ENCODE measurements at places on chromosomes 3 and 15.

DNA sequence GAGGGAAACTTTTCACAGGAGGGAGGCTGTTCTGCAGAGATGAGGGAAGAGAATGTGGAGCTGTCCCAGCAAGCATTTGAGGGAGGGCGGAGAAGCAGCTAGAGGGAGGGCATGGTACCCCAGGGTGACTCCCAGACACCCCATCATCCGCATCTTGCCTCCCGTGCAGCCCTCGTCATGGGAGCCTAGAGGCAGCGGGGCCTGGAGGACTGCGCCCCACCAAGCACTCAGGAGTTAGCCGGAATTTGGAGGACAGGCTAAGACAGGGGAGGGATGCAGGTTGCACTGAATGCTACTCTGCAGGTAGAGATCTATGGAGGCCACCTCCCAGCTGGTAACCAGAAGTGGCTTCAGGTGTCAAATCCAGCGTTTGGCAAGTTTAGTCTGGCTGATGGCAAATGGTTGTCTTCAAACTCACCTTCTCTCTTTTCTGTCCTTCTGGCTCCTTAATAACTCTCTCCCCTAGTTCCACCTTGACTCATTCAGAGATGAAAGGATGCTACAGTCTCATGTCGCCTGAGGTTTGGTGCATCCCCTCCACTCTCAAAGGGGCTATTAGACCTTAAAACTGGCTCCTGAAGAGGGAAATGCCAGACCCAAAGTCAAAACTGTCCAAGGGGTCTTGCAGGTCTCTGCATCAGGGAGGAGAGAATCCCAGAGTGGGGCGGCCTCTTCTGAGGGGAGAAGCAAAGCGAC is 155.9 kb upstream of the TLE3 start:
- H3K36me3 ChIP-seq, result no peaks in the 10 kb centered on the region
- H3K27me3 ChIP-seq, result no peaks in the 10 kb centered on the region
- peaks cover 11% of the 10 kb centered on the region for H3K4me1 ChIP-seq
- no peak for DNase-seq
- no peak overlapping the region for H3K27ac ChIP-seq
- H3K4me3 ChIP-seq, result no peak overlapping the region

DNA sequence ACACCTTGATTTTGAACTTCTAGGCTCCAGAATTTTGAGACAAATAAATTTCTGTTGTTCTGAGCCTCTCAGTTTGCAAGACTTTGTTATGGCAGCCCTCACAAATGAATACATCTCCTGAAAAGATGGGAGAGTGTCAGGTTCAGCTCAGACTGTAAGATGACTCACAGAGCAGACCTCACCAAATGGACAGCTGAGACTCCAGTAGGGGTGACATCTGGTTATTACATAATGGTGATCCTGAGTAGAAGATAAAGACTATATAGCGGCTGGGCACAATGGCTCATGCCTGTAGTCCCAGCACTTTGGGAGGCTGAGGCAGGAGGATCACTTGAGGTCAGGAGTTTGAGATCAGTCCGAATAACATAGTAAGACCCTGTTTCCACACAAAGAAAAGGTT is 26.2 kb upstream of the MTMR14 start:
- H3K4me3 ChIP-seq, result no peak overlapping the region
- no peaks in the 10 kb centered on the region for H3K27me3 ChIP-seq
- no peak for DNase-seq
- H3K4me1 ChIP-seq, result no peaks in the 10 kb centered on the region

DNA sequence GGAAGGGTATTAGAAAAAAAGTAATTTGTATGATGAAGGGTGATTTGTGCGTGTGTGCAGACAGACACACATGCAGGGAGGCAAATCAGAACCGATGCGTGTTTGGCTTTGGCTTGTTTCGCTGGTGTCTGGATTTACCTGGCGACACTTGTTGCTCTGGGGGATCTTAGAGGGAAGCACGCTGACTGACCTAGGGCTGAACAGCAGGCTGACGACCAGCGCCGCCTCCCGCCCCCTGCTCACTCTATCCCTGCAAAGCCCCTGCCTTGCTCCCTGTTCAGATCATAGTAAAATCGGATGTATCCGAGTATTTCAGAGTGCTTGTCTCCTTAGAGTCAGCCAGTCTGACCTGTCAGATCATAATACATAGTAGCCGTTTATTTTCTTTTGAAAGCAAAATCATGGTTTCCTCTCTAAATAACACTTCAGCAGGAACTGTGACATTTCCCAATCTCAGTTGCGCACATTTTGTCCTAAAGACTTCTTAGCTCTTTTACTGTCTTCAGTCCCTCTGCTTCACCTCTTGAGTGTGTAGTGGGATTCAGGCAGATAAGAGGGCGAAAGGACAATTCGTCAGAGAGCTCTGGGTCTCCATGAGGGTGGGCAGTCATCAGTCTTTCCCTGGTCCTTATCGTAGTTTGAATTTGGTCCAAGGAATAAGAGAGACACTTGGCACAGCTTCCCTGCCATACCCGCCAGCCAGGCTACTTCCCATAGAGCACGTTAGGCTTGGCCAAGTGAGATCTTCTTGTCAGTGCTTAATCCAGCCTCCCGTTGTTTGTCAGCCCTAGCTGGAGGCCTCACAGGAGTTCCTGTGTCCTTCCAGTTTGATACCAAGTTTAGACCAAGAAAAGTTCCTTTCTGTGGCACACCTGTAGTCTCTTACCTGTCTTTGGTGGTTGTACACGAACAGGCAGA is 97.4 kb downstream of the PGPEP1L start:
- H3K4me3 ChIP-seq, result no peak overlapping the region
- H3K27ac ChIP-seq, result no peak overlapping the region
- DNase-seq, result no peak
- peaks cover 4% of the 10 kb centered on the region for H3K36me3 ChIP-seq
- H3K27me3 ChIP-seq, result no peaks in the 10 kb centered on the region

DNA sequence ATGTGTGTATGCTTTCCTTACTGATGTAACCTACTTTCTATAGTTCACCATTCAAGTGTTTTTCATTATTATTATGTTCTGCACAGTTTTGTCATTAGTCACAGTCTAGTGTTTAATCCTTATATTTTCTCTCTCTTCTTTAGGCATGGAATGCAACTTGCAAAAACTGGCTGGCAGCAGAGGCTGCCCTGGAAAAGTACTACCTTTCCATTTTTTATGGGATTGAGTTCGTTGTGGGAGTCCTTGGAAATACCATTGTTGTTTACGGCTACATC is 6.9 kb downstream of the SUCNR1 start:
- H3K4me3 ChIP-seq, result no peak overlapping the region
- no peak for DNase-seq
- no peaks in the 10 kb centered on the region for H3K4me1 ChIP-seq
- H3K27ac ChIP-seq, result no peak overlapping the region

GRCh38 chr3:41394896-41395295 is 195.6 kb downstream of the CTNNB1 start:
- H3K27ac ChIP-seq, result no peak overlapping the region
- no peak for DNase-seq
- H3K4me3 ChIP-seq, result no peak overlapping the region
- H3K36me3 ChIP-seq, result no peaks in the 10 kb centered on the region
- H3K4me1 ChIP-seq, result no peaks in the 10 kb centered on the region

GRCh38 chr3:174355505-174355904 is 503.6 kb upstream of the NAALADL2 start:
- H3K4me3 ChIP-seq, result no peak overlapping the region
- DNase-seq, result no peak
- H3K4me1 ChIP-seq, result no peaks in the 10 kb centered on the region
- H3K27me3 ChIP-seq, result no peaks in the 10 kb centered on the region
- H3K36me3 ChIP-seq, result no peaks in the 10 kb centered on the region
- H3K27ac ChIP-seq, result no peak overlapping the region

- H3K27me3 ChIP-seq, result no peaks in the 10 kb centered on the region
- no peaks in the 10 kb centered on the region for H3K36me3 ChIP-seq
- DNase-seq, result no peak
- no peak overlapping the region for H3K4me3 ChIP-seq
- no peak overlapping the region for H3K27ac ChIP-seq
Measured at GRCh38 chr15:40134885-40135284, 26.0 kb upstream of the BUB1B start.

- no peaks in the 10 kb centered on the region for H3K36me3 ChIP-seq
- H3K27ac ChIP-seq, result no peak overlapping the region
- no peak for DNase-seq
- H3K27me3 ChIP-seq, result no peaks in the 10 kb centered on the region
- H3K4me1 ChIP-seq, result no peaks in the 10 kb centered on the region
Measured at GRCh38 chr3:45139372-45140140, 6.6 kb downstream of the CDCP1 start.

- no peak overlapping the region for H3K27ac ChIP-seq
- no peaks in the 10 kb centered on the region for H3K27me3 ChIP-seq
- H3K4me3 ChIP-seq, result no peak overlapping the region
Measured at GRCh38 chr3:69932501-69932900, 67.0 kb upstream of the SAMMSON start.

DNA sequence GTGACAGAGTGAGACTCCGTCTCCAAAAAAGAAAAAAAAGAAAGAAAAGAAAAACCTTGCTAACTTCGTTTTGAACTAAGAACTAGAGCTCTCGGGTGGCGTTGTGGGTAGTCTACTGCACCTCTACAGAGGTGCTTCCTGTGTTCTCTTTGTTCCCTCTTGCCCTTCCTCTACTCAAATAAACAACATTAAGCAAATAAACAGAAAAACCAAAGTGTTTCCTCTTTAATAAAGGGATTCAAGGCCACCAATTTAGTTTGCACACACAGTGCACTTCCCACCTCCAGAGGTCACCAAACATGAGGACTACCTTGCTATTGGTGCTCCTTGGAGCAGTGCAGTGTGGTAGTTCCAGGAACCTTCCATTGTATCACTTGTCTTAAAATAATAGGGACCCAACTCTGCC is 354.2 kb upstream of the TBL1XR1 start:
- H3K4me1 ChIP-seq, result peaks cover 16% of the 10 kb centered on the region
- no peaks in the 10 kb centered on the region for H3K27me3 ChIP-seq
- H3K4me3 ChIP-seq, result no peak overlapping the region
- DNase-seq, result no peak
- H3K36me3 ChIP-seq, result no peaks in the 10 kb centered on the region

DNA sequence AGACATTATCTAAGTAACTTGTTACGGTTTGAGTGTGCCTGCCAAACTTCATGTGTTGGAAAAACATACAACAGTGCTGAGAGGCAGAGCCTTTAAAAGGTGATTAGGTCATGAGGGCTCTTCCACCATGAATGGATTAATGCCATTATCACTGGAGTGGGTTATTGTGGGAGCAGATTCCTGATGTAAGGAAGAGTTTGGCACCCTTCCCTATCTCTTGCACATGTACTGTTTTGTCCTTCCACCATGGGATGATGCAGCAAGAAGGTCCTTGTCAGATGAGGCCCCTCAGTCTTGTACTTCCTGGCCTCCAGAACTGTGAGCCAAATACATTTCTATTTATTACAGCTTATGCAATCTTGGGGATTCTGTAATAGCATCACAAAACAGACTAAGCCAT is 413.9 kb downstream of the EPHA3 start:
- no peaks in the 10 kb centered on the region for H3K36me3 ChIP-seq
- H3K27ac ChIP-seq, result no peak overlapping the region
- H3K4me1 ChIP-seq, result no peaks in the 10 kb centered on the region
- H3K4me3 ChIP-seq, result no peak overlapping the region

GRCh38 chr3:136804141-136804540 is 14.8 kb upstream of the SLC35G2 start:
- no peaks in the 10 kb centered on the region for H3K27me3 ChIP-seq
- H3K36me3 ChIP-seq, result no peaks in the 10 kb centered on the region
- H3K4me3 ChIP-seq, result no peak overlapping the region
- no peaks in the 10 kb centered on the region for H3K4me1 ChIP-seq
- DNase-seq, result no peak
- no peak overlapping the region for H3K27ac ChIP-seq

DNA sequence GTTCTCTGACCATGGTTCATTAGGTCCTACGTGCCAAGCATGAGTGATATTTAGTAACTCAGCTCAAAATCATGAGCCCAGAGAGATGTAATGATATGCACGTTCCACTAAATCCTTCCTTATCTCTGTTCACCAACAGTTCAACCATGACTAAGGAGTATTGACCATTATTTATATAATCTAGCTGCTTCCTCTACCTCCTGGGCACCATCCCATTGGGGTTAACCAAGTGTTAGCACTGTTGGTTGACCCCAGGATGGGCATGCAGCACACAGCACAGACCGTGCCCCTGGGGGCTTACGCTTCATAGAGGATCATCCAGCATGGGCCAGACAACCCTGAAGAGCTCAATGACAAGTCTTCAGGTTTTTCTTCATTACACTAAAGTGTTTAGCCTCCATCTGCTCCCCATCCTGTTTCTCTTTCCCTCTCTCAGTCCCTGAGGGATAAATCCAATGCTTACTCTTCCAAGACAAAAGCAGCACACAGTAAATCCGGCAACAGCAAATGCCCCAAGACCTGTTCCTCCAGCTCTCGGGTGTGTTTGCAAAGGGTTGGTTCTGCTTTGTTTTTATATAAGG is 10.4 kb downstream of the FAM174B start:
- H3K4me1 ChIP-seq, result no peaks in the 10 kb centered on the region
- DNase-seq, result no peak
- H3K27ac ChIP-seq, result no peak overlapping the region

Measured in effector memory CD4-positive, alpha-beta T cell (primary cell).